ENCODE measurements at places on chromosomes 5 and 9. TPM values are rescaled to one million over a fixed set of nuclear protein-coding genes. Genes with fewer than 3 reads are reported as not detected.

The OR1J4 gene
- 0.17 TPM for total RNA-seq

The RNF180 gene
- 2.0 TPM for total RNA-seq

The LCN12 gene
- total RNA-seq, result not detected

The CSNK1A1 gene
- 533 TPM for total RNA-seq

The PDLIM4 gene
- total RNA-seq, result 43.3 TPM

The C5orf24 gene
- 31.4 TPM for total RNA-seq

The OR13C4 gene
- not detected for total RNA-seq

The F12 gene
- not detected for total RNA-seq

The DDX4 gene
- total RNA-seq, result not detected

Data from smooth muscle cell of trachea (primary cell).